NCI-H2081 (cell line): ENCODE measurements at places on chromosomes 11 and 22.

DNA sequence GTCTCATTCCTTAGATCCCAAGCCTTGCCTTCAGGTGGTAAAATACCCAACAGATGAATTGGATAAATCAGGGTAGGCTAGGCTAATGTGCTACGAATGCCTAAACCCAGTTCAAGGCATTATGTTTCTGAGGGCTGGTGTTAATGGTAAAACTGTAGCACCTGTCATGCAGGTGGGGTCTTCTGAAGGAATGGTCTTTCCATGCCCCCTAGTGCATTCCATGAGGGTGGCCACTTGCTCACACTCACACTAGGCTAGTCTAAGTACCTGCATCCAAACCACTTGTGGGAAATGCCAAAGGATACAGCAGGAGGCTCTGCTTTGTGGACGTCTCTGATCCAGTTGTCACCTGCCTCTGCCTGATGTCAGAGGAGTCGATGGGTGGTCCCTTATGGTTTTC, 24.2 kb upstream of the UCP3 start:
- no peak for DNase-seq

DNA sequence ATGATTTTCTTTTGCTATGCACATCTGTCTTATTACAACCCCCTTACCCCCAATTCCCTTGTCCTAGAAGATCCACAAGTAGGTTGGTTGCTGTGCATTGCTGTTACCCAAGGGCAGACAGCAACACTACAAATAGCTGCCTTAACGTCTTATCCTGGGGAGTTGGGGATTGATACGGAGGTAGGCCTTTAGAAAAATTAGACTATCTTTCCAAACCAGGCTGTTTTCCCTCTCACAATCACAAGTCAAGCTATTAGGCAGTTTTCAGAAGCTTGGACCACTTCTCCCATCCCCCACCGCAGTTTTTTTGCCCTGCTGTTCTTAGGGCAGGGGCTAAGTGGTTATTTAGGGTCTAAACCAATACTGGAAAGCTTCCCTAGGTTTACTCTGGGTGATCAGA, 2.8 kb upstream of the PHLDB1 start:
- DNase-seq: no peak

- DNase-seq: no peak
Measured at GRCh38 chr22:27801202-27801615, 347 bp downstream of the MN1 start.

GRCh38 chr11:7533199-7534041, 19.6 kb downstream of the PPFIBP2 start:
- DNase-seq: no peak

DNA sequence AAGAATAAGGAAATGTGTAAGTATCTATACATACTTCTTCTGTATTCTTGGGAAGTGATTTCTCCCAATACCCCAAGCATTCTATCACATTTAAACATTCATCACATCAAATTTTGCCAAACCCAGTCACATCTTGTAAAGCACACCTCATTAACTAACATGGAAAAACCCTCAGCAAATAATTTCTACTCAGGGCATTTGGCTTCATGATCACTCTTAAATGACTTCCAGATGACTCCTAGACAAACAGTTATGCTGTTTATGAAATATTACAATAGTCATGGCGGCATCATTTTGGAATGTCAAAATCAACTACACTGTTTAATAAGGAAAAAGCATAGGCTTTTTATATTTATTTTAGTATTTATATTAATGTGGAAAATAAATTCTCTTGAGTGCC, 47.3 kb upstream of the CCDC34 start:
- no peak for DNase-seq

DNA sequence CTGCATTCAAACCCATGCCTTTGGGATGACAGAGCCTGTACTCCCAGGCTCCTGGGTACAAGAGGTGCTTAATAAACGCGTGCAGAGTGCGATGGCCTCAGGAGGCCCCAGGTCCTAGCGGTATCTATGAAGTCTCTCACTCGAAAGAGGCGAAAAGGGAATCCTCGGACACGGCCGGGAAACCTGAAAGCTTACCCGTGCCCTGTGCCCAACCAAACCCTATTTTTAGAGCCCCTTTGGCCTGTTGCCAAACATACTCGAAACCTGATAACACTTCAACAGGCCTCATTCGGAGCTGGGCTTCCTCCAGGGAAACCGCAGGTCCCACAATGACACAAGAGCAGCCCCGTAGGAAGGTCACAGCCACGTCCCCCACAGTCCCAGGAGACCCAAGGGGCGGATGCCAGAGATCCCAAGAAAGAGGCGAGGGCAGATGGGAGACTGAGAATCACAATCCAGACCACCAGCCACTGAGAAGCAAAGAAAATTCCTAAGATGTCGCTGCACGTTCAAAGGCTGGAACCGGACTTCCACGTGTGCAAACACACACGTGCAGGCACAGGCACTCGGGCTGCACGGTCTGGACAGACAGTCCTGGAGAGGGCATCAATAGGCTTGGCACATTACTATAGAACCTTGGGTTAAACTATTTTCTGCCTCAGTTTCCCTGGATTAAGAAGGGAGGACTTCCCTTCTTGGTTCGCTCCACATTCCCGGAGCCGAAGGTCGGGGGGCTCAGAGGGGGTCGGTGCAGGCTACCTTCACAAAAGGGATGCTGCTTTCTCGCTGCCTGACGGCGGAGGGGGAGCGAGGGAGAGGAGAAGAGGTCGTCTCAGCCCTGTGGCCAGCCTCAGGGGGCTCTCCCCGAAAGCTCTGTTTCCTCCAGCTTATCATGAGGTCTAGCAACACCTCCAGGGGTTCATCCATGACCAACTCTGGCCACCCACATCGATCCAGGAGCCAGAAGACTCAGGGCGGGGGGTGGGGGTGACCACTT, 8.2 kb downstream of the PDGFB start:
- DNase-seq: no peak

DNA sequence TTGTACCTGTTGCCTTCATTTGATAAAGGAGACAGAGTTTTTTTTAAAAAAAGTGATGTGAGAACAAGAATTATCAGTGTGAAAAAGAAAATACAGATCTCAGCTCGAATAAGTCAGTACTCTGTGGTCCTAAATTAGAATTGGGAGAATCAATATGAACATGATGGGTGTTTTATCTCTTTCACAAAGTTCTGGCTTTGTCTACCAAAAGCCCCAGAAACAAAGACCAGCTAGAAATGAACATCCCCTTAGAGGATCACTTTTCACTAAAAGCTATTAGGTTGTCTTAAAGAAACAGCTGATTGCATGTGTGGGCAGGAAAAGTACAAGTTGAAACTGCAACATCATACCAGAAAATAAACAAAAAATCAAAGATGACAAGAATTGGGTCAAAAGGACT, 8.4 kb upstream of the ST14 start:
- no peak for DNase-seq

GRCh38 chr11:40168414-40168813, 1291.0 kb downstream of the LRRC4C start:
- no peak for DNase-seq

DNA sequence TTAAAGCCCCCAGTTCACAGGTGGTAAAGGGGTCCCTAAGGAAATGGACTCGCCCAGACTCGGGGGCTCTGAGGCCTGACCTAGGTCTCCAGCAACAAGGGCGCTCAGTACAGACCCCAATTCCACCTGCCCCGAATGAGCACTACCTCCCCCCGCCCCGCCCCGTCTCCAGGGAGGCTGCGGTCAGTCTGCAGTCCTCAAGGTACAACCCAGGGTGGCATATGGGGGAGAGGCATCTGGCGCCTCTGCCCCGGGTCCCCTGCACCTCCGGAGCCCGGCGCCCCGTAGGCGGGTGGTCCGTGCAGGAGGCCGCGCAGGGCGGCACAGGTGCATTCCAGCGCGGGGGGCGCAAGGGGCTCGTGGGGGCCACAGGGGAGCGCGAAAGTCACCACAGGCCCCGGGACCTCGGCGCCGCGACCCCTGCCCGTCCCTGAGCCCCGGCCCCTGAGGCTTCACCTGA, 361 bp downstream of the CTSD start:
- DNase-seq: no peak
